ENCODE measurements at places on chromosomes 7 and 10.

DNA sequence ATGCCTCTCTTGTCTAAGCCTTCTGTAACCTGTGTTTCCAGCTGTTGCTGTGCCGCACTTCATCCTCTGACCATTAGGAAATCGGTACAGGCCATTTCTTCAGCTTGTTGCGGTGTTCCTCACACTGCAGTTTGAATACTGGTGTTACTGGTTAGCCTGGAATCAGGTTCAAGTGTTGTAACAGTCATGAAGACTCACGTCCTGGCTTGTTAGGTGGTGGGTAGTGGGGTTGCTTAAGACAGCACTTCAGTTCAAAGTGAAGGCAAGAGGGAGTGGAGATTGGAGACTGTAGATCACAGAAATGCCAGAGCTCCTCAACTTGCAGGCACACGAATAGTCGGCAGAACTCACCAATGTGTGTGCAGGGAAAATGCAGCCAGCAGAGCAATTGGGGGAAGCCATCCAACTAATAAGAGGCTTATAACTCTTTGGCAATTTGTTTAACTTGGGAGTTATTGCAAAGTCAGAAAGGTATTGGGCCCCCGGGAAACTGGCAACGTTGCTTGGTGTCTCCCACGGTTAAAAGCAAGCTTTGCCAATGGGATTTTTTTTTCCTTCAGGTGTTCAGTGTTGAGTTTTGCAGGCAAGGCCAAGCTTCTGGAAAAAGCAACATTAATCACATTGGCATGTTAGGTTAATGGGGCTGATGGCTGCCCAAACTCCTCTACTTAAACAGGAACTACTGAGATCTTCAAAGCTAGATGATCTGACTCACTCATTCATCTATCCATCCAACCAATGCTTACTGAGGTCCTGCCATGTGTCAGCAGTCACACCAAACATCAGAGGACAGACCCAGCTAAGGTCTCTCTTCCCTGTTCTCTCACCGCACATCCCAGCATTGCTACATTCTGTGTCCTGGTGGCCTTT, 380.9 kb downstream of the GATA3 start:
- no peak for DNase-seq

- DNase-seq: peak; percentile 58
Observed at GRCh38 chr10:122435212-122435827, 19.1 kb upstream of the ARMS2 start.

- DNase-seq: peak; percentile 49
Observed at GRCh38 chr7:77649716-77650349, 46.4 kb upstream of the RSBN1L start.

DNA sequence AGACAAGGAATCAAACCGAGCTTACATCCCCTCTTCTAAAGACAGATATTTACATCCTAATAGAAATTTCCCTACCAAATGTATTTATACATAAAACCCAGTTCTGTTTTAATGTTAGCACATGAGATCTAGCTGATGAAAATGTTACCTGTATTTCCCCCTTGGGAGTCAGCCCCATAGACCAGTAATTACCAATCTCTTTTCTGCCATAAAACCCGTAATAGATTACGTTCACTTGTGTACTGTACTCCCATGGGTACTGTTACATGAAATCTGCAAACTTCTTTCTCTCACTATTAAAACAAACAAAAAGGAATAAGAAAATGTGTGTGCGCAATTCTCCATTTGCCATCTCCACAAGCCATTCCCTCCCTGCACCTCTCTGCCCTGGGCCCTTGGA, 450.9 kb downstream of the CALN1 start:
- DNase-seq: no peak

- DNase-seq: peak; percentile 56
Observed at GRCh38 chr7:1432411-1433082, 26.7 kb downstream of the MICALL2 start.

DNA sequence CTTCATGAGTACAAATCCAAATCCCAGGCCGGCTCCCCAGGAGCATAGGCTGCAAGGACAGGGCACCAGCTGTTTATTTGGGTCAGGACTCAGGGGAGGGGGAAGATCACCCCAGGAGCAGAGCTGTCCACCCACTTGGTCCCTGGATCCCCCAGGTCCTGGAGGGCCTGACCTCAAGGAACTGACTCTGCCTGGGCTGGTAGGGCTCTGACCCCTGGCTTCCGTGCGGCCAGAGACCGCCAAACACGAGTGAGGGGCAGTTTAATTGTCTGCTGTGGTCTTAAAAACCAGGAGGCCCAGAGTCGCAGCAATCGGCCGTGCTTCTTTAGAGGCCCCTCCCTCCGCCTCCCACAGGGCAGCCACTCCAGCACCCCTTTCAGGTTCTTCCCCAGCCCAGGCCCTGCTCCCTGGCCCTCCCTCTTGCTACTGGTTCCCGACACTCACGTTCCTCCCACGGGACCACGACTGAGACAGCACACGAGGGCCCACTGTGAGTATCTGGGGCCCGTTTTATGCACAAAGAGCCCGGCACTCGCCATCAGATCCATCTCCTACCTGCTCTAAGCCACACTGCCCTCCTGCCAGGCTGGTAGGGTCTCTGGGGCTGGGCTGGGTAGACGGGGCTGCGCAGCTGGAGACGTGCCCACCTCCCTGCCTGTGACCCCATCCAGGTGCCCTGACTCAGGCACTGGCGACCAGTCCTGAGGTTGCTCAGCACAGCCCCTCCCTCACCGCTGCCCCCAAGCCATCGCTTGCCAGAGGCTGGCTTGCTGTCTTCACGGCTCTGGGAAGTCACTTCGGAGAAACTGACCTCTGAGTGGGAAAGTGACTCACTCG, 30.0 kb upstream of the CFAP46 start:
- no peak for DNase-seq

GRCh38 chr7:155808549-155809331, 3.5 kb downstream of the SHH start:
- no peak for DNase-seq

GRCh38 chr10:21090609-21091082, 193.5 kb upstream of the NEBL start:
- DNase-seq: no peak

DNA sequence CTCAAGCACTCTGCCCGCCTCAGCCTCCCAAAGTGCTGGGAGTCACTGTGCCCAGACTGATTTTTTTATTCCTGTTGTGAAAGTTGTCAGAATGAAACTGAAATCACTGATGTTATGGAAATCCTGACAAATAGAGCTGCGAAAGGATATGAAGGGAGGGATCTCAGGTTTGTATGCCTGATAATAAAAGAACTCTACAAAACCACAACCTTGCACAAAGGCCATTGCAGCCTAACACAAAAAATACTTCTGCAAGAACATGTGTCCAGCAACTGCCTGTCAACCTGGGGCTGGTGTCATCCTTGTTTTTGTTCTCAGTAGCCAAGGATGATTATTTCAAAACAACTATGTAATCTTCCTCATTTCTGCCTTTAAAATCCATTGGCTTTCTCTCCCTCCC, 126.1 kb downstream of the NEBL start:
- DNase-seq: no peak

- DNase-seq: no peak
Observed at GRCh38 chr10:127911218-127911866, 4.4 kb downstream of the PTPRE start.

GRCh38 chr7:2911466-2911865, 67.4 kb upstream of the GNA12 start:
- no peak for DNase-seq

DNA sequence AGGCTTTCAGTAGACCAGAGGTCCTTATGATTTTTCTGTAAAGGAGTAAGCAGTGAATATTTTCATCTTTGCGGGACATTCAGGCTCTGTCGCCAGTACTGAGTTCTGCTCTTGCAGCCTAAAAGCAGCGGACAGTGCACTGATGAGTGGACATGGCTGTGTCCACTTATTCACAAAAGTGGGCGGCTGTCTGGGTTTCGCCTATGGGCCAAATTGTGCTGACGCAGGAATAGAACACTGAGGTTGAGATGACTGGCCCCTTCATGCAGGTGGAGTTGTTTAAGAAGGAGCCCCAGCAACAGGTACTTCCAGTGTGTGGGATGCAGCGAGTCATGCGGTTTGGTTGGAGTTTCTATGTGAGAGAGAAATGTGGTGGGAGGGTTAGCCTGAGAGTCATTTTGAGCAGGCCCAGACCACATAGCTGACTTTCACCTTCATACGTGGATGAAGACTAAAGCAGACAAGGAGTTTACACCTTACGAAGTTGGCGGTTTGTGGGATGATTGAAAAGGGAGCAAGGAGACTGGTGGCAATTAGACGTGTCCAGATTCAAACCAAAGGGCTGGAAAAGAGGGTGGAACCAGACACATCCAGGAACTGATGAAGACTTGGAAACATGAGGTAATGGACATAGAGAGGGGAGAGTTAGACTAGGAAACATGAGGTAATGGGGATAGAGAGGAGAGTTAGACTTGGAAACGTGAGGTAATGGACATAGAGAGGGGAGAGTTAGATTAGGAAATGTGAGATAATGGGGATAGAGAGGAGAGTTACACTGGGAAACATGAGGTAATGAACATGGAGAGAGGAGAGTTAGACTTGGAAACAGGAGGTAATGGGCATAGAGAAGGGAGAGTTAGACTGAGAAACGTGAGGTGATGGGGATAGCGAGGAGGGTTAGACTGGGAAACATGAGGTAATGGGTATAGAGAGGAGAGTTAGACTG, 38.2 kb downstream of the WDR37 start:
- no peak for DNase-seq

DNA sequence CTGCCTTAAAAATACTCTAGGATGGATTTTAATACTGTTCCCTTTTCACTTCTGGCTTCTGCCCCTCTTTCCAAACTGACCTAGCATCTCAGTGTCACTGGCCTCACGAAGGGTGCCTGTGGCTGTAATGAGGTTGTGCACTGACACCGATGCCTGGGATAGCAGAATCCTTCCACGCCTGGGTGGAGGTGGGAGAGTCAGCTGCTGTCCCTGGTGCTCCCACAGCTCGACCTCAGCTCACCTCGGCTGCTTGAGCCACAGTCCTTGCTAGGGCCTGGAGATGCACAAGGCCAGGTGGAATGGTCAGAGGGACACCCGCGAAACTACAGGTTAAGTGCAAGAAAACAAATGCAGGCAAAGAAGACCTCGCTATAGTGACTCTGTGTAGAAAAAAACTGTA, 123.4 kb upstream of the ACBD5 start:
- no peak for DNase-seq

DNA sequence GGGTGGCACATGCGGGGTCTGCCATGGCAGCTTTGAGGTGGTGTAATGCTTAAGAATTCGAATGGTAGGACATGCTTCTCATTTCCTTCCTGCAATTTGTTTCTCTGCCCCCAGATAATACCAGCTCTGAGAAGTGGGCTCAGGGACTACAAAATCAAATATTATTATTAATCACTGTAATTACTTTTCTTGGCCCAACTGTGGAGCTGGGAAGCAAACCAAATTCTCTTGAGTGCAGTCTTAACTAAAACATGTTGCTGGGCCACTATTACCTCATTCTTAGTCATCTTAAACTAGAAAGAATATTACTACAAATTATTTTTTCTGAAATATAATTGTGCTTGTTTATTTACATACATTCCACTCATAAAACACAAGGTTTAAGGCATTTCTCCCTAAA, 566.7 kb upstream of the NRP1 start:
- DNase-seq: peak; percentile 87

DNA sequence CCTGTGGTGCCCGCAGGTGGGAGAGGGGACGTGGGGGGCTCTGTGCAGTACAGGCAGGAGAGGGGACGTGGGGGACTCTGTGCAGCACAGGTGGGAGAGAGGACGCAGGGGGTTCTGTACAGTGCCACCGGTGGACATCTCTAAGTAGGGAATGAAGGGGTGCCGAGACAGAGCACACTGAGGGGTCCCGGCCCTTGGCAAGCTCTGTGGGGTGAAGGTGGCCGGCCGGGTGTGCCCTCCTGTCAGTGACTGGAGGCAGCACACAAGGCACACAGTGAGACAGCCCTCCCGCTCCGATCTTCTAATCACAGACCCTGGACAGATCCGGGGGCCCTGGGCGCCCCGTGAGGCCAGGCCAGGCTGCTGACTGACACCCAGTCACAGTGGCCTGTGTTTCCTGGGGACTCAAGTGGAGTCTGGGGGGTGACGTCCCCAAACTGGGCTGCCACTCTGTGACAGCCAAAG, 11.2 kb downstream of the GPR146 start:
- DNase-seq: no peak
